Cortex of kidney (tissue), 1 donor: ENCODE measurements at places on chromosomes 2 and 18.

- DNase-seq = no peak
These were observed 1324.6 kb upstream of the NRXN1 start for GRCh38 chr2:52356556-52356955.

DNA sequence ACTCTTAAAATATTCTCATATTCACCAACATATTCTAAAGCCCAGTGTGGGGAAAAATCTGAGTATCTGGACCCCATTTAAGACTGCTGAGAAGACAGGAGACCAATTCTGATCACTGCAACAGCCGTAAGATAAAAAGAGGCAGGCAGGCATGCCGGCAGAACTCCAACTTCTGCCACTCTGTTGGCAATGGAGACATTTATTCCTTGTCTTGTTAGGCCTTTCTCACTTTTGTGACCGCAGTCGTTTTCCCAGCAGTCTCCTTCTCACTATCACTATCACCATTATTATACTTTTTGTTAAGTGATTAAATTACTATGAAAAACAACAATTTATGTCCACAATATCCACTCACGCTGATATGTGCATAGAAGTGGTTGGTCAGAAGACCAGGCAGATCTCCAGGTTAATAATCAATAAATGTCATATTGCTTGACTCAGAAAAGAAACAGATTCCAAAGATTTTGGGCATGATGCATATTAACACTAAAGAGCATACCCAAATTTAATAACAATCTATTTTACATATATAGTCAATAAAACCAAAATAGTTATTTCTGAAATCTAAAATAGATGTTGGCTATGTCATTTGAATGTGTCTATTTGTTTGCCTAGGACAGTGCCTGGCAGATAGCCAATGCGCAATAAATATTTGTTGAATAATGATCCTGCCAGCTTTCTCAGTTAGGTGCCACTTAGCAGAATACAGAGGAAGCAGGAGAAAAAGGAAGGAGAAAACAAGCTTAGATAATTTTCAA, 38.2 kb downstream of the SESTD1 start:
- DNase-seq = no peak

GRCh38 chr2:15560140-15560987, 770 bp downstream of the NBAS start:
- DNase-seq = no peak

- DNase-seq = no peak
These were observed 127.3 kb downstream of the RNF144A start for GRCh38 chr2:7044253-7045250.

- no peak for DNase-seq
These were observed 245.6 kb upstream of the CDH2 start for GRCh38 chr18:28422577-28422976.

- no peak for DNase-seq
These were observed 25.4 kb upstream of the SLC66A3 start for GRCh38 chr2:11129598-11130449.

DNA sequence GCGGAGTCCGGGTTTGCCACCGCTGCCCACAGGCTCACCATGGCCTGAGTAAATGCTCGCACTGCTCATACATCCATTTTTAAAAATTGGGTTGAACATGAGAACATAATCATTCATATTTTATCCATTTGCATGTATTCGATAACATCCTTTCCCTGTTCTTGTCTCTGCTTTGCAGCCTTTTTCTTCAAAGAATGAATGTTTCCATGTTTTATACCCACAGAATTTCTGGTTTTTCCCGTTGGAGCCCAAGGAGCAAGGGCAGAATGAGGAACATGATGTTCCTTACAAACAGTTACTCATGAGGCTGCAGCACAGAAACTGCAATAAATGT, 146.5 kb downstream of the CCDC74A start:
- no peak for DNase-seq

- no peak for DNase-seq
These were observed 514.4 kb upstream of the HS6ST1 start for GRCh38 chr2:128832946-128833663.

DNA sequence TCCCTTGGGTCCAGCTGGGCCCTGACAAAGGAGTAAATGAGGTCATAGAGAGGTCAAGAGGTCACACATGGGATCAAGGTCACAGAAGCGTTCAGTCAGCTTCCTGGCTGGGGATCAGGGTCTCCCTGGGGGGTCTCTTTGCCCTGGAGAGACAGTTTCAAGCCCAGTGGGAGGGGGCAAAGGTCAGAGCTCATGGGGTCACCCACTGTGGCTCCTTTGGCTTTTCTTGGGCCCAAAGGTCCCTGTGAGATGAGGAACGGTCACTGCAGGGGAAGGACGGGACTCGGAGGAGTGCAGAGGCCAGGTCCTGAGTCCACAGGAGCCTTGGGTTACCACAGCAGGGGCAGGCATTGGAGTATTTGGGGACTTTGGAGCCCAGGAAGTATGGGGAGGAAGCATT, 30.7 kb upstream of the ANKRD62 start:
- no peak for DNase-seq

- no peak for DNase-seq
These were observed 323.4 kb upstream of the SLC14A2 start for GRCh38 chr18:45291621-45292615.

- DNase-seq = no peak
These were observed 6.6 kb upstream of the NCK2 start for GRCh38 chr2:105737980-105738657.

DNA sequence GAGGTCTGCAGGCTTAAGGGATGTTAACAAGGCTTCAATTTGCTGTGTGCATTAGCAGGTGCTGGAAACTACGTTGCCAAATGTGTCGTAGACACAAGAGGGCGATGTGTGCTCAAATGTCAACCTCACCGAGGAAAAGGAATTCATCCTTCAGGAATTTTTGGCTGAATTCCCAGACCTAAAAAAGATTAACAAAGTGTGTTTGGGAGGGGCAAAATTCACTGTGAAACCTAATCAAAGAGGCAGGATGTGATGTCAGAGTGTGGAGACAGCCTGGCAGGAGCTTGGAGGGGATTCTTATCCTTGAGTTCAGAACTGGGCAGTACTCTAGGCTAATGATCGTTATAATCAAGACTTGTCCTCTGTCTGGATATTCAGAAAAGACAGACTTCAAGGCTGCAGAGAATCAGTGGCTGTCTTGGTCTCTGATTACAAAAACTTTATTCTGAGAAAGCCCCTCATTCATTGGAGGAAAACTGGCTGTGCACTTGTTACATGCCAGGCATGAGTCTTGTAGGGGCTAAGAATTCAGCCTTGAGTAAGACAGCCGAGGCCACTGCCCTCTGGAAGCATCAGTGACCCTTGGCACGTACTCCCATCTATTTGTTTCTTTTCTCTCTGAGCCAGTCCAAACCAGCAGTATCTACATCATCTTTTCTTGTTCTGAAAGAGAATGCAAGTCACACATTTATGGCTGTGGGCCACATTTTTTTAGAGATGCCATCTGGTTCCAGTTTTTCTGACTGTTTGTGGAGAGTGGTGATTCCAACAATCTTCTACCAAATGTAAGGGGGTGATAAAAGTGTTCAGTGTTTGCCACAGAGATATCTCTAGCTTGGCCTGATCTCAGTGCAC, 18.7 kb upstream of the SCYGR1 start:
- no peak for DNase-seq

GRCh38 chr2:220341014-220341413, 713.6 kb downstream of the SLC4A3 start:
- DNase-seq = no peak

- no peak for DNase-seq
These were observed 56.9 kb downstream of the ACKR3 start for GRCh38 chr2:236626391-236627150.

DNA sequence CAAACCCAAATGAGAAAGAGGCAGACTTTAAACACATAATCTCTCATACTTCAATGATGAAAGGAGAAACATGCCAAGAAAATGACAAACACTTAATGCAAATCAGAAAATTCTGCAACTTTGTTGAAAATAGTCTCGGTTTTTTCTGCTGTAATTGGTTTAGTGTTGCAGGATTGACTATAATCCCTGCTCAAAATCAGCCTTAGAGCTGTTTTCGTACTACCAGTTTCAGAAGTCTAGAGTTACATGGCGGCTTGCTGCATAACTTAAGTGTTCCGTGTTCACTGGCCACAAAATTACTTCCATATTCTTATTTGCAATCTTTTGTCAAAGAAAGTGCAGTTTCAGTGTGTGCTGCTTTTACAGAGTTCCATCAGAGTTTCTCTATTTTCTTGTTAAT, 48.9 kb upstream of the ITGAV start:
- DNase-seq = no peak
